Pancreas (tissue), 10 donors: ENCODE measurements at places on chromosomes 11 and 22.

DNA sequence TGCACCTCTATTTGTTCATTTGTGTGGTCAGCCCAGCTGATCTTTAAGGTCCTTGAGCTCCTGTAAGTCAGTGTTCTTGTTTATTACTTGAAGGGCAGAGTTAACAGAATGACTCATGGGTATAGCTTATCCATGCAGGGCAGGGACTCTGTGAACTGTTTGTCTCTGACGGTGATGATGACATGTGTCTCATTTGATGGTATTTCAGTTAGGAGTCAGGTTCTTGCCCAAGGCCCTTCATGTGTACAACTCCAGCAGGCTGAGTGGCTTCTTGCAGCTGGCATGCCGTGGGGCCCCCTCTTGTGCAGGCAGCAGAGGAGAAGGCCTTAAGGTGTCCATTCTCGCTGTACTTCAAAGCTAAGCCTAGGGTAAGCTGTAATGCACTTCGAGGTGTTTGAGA, 165.1 kb downstream of the DBX1 start:
- no peak for DNase-seq

- no peak for DNase-seq
These were observed 193.6 kb downstream of the CWF19L2 start for GRCh38 chr11:107263844-107264563.

DNA sequence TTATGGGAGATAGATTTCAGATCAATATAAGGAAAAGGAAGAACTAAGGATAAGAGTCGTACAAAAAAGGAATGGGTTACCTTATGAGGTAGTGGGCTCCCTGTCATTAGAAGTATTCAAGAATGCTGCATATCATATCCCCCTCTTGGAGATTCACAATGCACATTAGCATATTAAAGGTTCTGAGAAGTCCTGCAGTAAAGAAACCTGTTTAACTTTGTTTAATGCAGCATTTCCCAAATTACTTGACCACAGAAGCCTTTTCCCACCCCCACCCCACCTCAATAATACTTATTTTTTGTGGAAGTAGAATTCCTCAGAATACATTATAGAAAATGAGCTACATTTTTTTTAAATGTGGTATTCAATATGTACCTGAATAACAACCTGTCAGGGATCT, 30.9 kb downstream of the PHF21A start:
- no peak for DNase-seq

DNA sequence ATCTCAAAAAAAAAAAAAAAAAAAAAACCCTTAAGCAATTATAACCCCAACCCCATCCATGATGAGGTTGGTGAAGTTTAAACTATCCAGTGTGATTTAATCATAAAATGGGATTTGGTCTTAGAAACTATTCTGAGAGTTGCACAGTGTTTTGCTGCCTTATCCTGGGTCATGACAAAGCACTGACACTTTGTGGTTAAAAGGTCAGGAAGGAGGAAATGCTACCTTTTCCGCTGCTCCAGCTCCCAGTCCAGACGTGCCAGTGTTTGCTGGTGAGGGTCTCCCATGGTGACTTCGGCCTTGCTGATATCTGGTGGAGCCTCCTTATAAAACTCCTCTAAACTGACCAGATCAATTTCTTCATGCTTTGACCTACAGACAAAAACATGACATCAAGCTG, 14.5 kb downstream of the THOC5 start:
- DNase-seq, result no peak

DNA sequence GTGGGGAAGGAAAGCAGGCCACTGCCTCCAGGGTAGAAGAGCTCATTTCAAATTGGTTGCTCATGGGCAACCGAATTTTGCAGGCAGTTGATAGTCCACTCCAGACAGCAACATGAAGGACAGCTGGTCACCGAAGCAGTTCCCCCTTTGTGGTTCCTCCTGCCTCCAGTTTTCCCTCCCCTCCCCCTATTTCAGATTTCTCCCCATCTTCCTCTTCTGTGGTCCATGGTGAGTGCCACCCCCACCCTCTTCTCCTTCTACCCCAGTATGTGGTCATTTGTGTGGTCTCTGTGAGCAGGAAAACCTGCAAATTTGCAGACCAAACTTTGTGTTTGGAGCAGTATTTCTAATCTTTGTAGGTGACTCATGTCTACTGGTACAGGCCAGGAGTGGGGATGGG, 38.2 kb upstream of the PAK1 start:
- DNase-seq, result no peak

- DNase-seq, result no peak
These were observed 33.8 kb downstream of the MMP13 start for GRCh38 chr11:102921587-102922220.

GRCh38 chr11:100467821-100468508, 219.1 kb upstream of the ARHGAP42 start:
- DNase-seq, result no peak

DNA sequence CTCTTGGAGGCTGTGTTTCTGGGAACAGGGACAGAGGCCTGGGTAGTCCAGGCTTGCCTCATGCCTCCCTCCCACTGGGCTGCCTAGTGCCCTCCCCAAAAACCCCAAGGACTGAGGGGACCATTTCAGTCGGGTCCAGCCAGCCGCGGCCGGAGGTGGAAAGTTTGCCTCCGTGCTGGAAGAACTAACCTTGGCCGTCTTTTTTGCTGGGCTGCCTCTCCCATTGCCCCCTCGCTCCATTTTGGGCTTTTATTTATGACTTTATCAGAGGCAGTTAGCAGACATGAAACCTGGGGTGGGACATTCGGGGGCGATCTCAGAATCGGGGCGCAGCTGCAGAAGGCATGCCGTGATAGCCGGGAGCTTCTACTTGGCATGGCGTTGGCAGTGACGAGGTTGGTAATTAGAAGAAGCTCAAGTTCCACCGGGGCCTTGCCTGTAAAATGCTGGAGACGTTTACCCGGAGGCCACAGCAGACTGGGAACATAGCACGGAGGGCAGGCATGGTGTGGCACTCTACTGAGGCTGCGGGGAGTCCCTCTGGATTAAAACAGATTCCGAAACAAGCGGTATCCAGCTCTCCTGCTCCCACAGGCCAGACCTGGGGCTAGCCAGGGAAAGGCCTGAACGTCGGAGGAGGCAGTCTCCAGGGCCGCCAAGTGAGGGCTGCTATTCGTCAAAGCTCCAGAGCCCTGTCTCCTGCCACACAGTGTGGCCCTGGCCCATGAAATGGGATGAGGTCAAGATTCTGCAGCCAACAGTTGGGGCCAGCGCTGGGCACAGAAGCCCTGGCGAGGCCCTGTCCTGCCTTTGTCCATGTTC, 76.4 kb upstream of the PPARA start:
- DNase-seq, result peak; percentile 37

GRCh38 chr11:124865902-124866851, 945 bp downstream of the ROBO3 start:
- peak; percentile 83 for DNase-seq

DNA sequence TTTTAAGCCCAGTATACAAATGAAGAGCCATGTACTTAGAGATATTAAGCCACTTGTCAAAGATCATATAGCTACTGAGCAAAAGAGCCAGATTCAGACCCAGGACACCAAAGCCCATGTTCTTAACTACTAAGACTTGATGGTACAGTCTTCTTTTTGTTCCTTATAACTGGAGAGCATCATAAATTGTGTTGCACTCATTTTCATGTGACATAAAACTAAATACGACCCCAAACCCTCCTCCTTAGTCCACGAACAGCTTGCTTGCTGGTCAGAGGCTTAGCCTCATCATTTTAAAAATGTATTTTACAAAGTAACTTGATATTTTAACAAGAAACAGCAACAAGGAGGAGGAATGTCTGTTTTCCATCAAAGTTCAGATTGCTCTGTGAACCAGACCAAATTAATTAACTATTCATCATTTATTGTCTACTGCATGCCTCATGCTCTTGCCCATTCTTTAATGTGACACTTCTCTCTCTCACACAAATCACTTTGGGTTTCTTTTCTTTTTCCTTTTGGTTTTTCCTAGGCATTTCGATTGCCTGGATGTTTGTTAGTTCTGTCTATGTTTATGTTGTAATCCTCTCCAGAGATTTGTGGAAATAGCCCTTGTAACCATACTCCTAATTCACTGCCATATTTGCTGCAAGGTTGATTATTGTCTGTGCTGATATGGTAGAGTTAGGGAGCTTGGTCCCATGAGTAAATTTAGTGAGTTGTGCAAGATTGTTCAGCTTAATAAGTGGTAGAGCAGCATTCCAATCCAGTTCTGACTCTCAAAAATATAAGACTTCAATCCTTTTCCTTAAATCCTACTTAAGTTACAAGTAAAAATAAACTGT, 8.4 kb upstream of the ARHGAP20 start:
- DNase-seq, result no peak

- DNase-seq, result no peak
These were observed 123.5 kb downstream of the DBX1 start for GRCh38 chr11:20036626-20037335.

DNA sequence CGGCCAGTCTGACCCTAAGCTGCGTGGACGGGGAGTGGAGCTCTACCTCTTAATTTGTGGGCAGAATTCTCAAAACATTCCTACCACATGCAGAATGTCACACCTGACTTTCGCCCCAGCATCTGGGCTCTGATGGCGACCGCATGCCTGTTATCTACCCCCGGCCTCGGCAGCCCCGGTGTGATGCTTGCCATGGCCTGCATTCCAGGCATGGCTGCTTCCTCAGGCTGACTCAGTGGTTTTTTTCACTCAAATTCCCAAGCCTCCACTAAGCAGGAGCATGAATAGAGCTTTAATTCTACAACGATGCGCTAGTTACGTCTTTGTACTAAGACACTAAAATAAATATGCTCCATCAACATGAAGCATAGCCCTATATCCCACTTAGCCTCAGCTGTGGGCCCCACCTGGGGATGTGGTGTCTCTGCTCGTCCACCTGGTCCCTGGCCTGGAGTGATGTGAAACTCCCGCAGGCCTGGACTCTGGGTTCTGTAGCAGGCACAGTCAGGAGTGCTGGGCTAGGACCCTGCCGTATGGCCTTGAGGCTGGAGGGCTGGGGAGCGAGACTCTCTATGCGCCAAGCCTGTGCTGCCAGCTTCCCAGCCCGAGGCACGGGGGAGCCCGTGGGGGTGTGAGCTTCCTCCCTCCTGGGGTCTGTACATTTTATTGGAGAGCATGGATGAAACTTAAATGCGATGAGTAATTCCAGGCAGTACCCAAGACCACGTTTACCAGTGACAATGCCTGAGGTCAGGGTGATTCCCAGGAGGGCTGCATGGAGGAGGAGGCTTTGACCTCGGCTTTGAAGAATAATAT, 153.2 kb downstream of the CTTN start:
- no peak for DNase-seq

GRCh38 chr22:49332691-49333090, 495.0 kb downstream of the BRD1 start:
- DNase-seq, result no peak

DNA sequence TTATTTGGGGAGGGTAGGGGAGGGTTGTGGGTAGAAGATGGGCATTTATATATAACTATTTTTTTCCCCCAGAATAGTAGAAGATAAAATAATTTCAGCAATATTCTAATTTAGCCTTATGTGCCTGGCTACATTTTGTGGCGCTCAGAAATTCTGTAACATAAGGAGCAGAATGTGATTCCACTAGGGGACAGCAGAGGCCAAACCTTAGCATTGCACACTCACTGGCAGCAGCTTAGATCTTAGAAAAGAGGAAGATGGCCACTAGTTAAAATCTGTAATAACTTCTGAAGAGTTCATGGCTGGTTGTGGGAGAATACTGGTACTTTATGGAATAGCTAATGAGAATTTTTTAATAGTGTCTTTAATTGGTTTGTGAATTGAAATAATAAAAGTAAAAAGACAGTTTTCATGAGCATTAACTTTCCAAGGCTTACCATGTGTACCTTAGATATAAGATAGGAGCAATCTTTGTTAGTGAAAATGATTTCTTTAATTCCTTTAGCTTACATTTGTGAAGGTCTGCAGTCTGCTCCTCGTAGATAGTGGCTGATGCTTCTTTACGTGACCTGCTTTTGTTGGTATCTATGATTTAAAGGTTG, 33.1 kb downstream of the DDX10 start:
- no peak for DNase-seq

GRCh38 chr22:38040953-38041759, 16.0 kb upstream of the PICK1 start:
- DNase-seq, result no peak

DNA sequence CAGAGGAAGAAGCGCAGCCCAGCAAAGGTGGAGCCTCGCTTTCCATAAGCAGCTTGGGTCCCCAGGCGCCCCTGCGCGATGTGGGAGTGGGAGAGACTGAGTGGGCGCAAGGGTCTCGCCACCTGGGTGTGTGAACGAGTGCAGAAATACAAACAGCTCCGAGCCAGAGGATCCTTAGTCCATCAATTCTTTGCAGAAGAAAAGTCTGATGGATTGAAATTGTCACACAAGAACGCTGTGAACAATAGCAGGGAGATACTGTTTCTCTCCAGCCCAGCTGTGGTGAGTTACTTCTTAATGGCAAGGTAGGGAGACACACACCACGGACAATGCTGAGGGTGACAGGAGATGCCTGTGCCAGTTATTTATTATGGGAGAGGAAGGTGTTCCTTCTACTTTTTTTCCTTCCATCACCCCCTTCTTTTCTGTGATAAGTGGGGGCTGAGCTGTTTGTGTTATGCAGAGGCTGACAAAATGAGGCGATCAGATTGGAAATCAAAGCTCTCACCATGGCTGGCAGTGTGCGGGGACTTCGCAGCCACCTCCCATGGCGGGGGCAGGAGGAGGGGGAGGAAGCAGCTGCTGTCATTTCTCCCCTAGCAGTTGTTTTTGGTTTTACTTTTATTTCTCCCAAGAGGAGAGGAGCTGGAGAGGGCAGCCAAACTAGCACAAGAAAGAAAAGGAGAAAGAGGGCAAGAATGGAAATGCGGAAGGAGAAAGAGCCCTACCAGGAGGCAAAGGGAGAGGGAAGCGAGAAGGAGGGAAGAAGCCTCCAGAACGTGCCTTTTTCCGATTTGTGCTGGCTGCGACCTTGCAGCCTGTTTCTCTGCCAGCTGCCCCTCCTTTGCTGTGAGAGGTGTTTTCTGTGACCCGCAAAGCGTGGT, 755.8 kb downstream of the NTM start:
- DNase-seq, result peak; percentile 10

DNA sequence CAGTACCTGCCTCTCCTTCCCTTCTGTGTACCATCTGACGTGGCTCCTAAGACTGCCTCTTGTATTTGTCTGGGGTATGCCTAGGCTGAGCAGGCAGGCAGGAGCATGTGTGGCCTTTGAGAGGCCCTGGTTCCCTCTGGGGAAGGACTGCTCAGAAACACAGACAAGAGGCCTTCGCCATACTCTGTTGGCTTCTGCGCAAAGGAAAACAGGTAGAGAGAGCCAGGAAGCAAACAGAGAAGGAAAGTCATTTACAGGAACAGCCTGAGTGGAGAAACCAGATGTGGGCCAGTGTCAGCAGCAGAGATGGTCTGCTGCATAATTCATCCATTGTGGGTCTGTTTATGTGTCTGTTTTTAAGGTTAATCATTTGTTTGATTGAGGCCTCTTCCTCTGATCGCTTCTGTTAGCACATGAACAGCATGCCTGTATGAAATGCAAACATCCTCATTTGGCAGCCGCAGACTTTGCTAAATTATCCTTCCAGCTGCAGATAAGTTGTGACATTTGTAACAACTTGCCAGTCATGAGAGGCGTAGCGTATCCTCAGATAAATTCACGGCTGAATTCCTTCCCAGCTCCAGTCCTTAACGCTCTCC, 119.4 kb downstream of the GALNT18 start:
- DNase-seq, result no peak

- DNase-seq, result peak; percentile 86
These were observed 13.3 kb upstream of the CYP2R1 start for GRCh38 chr11:14905104-14906033.
